Astrocyte of the hippocampus (primary cell): ENCODE measurements at places on chromosomes 13 and 19.

DNA sequence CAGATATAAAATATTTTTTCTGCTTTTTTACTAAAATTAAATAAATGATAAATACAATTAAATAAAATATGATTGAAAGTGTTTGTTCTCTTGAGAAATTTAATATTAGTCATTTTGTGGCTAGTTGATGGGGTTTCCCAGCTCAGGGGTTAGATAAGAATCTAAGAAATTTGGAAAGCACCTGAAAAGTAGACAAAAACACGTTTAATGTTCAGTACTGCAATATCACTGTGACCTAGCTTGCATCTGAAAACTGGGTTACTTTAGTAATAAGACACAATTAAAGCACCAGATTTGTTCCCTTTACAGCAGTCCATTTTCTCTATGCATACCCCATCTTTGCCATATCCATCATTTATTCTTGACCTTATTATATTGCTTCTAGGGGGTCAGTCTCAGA, 1454.8 kb upstream of the SPRY2 start:
- DNase-seq: no peak

- DNase-seq: peak; percentile 65
Measured at GRCh38 chr13:75352641-75353327, 129.2 kb downstream of the TBC1D4 start.

DNA sequence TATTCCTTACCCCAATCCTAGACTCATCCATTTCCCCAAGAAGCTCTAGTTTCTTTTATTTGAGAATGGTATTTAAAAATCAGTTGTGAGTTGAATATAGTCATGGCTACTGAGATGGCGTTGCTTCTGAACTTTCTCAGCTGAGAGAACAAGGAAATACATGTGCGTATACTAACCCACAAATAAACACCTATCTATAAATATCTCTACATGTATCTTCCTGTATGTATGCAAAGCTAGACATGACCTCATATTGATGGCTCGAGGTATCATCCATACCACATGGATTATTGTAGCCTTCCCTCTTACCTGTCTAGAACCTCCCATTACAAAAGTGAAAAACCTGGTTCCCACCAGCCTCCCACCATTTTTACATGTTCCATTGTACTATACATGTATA, 141.0 kb downstream of the UFM1 start:
- no peak for DNase-seq

- DNase-seq: peak; percentile 47
Measured at GRCh38 chr13:99977912-99978798, 3.4 kb upstream of the ZIC2 start.

GRCh38 chr19:37933937-37934358, 26.9 kb downstream of the SIPA1L3 start:
- DNase-seq: peak; percentile 60

DNA sequence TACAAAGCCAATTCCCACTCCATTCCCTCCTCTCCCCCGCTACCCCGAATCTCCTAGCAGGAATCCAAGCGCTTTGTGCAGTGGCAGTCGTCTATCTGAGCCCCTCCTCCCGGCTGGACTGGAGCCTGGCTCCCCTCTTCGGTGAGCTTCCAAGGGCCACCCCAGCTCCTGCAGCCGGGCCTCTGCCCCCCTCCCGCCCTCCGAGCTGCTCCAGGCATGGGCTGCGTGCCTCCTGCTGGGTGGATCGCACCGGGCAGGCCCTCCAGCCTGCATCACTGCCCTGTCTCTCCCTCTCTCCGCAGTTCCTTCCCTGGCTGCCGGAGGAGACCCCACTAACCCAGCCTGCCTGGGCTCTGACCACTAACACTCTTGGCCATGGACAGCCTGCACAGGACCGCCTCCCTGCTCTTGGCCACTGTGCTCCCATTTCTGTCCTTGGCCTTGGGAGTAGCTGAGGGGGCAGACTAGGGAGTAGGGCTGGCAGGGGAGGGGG, 12.9 kb upstream of the LENG8 start:
- DNase-seq: peak; percentile 38

DNA sequence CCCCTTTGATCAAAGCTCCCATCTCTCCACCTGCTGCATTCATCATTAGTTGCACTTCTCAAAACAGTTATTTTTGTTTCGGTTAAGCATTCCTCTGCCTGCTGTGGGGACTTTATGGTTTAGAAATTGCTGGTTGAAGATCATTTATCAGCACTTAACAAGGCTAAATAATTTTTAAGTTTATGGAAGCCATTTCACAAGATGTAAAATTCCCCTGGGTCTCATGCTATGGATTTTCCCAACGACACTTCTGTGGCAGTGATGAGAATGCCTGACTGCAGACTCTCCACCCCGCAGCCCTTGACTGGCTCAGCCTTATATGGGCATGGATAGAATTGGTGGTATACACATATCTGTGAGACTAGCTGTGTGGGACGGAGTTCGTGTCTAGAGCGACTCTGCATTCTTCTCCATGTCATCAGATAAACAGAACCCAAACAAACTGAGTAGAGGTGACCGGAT, 52.8 kb downstream of the COL4A2 start:
- DNase-seq: peak; percentile 60

- DNase-seq: no peak
Measured at GRCh38 chr13:43362556-43362955, 339.2 kb downstream of the DNAJC15 start.

- DNase-seq: no peak
Measured at GRCh38 chr13:27791146-27791900, 960 bp upstream of the GSX1 start.

GRCh38 chr19:49771674-49772139, 4.9 kb downstream of the AP2A1 start:
- DNase-seq: no peak

DNA sequence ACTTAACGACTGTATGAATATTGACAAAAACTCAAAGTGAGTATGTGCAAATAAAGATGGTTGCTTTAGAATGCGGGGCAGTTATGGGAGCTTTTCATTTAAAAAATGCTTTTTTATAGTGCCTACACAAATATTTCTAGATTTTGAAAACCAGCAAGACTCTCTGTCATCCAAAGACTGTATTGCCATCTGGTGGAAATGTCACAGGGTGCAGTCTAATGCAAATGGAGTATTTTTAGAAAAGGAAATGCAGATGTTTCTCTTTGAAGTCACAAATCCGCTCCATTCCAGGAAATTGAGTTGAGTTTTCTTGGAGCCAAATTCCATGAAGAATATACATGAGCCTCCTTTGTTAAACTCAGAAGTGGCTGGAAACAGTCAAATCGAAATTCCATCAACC, 2.3 kb upstream of the C1QTNF9B start:
- peak; percentile 26 for DNase-seq

GRCh38 chr13:78152415-78152814, 233.8 kb upstream of the EDNRB start:
- DNase-seq: no peak

DNA sequence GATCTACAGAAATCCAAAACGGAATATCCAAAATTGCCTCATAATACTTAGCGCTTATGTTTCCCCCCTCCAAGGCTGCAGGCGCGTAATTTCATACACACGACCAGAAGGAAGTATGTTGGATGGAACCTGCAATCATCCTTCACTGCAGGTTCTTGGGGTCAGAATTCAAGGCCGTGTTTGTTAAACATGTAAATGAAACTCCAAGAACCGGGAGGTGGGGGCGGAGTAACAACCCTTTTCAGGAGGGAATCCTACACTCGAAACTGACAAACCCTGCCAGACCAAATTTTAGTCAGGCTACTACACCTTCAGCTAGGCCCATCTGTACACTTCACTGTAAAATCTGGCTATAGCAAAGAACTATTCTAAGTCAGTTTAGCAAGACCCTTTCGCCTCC, 1.3 kb downstream of the ZNF607 start:
- DNase-seq: no peak

GRCh38 chr13:33797622-33798021, 20.3 kb upstream of the RFC3 start:
- DNase-seq: peak; percentile 54

DNA sequence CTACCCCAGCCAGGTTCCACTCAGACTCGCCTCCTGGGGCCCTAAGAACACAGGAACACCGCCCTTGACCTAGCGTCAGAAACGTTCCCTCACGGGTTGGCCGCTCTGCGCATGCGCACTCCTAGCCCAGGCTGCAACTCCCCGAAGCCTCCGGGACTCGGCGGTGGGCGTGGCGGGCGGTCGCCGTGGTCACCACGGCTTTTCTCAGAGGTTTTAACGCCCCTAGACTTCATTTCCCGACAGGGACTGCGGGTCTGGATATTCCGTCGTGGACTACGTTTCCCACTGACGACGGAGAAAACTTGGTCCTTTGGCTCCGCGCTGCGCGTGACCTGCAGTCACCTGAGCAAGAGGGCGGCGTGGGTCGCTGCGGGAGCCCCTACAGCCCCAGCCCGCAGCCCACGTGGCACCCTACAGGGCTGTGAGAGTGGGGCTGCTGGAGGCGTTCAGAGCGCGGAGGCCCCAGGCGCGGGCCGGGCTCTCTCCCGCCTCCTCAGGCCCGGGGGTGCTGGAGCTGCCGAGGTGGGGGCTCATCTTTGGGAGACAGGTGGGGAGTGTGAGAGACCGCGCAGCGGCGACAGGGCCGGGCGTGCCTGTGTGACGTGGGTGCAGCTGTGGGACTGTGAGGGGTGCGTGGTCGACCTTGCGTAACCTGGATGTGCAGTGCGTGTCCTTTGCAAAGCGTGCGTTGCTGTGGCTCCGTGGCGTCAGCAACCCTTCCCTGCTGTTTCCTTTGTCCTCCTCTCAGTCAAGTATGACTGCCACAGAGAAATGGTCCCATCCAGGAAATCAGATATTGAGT, 38.0 kb upstream of the ZNF573 start:
- peak; percentile 86 for DNase-seq

GRCh38 chr13:26133286-26133685, 81.5 kb upstream of the SHISA2 start:
- DNase-seq: no peak

DNA sequence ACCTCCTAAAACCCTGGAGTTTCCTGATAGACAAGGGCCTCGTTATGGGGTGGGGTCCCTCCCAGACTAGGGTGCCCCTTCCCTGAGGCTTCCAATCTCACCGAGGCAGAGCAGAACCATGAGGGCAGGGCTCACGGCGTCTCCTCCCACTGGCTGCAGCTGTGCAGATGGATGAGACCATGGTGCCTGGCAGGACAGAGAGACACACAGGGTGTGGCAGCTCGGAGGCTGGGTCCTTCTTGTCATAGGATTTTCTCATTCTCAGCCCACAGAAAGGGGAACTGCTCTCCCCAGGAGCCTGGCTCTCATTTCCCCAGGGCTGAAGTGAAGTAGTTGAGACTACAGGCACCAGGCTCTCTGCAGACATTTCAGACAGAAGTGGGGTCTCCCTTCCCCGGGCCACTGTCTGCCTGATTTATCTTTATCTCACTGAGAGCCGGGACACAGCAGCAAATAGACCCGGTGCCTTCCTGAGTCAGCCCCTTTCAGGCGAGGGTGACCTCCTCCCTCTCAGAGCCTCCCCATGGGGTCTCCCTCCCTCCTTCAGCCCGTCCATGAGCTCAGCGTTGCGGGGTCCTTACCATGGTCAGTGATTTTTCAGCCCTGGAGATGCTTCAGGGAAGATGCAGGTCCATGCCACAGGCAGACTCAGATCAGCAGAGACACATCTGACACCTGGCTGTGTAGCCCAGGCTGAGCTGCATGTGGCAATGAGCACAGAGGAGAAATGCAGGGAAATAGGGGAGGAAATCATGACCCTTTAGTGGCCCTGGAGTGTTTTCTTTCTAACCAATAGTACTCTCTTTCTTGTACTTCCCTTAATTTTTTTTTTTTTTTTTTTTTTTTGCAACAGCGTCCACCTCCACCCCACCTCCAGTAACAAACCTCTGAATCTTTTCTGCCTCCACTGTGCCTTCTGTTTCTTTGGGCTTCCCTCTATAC, at the start of gene LILRA5:
Gene LILRA5 (minus strand): TSS at position 731 of the 942 bp plus-strand sequence. CDS start 147 bp downstream, at position 584.
- DNase-seq: no peak

DNA sequence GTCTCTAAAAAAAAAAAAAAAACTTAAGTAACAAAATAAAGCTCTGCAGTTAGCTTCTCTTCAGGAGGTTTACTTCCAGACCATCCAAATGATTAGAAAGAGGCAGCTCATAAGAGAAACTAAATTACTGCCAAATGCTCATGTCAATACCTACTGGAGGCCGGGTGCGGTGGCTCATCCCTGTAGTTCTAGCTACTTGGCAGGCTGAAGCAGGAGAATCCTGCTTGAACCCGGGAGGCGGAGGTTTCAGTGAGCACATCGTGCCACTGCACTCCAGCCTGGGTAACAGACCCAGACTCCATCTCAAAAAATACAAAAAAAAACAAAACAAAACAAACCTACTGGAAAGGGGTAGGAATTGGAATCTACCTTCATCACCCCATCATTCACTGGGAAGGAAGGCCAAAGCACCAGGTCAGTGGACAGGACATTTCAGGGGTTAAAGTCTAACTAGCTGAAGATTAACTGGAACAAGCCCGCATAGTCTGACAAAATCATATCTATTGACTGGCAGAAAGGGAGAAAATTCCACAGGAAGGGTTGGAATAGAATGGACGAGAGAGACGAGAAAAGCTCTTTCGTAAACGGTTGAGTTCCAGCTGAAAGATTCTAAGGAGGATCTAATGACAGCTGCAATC, 1.3 kb downstream of the ZFP14 start:
- no peak for DNase-seq

DNA sequence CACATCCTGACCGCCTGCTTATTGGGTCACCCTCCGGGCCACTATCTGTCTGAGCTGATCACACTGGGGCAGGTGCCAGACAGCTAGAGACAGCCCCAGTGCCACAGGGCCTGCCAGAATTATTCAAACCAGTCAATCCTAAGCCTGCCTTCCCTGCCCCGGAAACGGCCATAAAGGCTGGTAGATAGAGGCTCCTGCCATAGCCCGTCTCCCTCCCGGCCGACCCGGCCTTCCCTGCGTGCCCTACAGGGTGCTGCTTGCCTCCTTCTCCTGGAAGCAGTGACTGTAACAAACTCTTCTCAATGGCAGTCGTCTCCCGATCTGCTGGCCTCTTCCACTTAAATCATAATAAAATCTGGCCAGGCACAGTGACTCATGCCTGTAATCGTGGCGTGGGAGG, 158.6 kb upstream of the SOX1 start:
- DNase-seq: no peak

- DNase-seq: no peak
Measured at GRCh38 chr13:113053801-113054604, 51.6 kb upstream of the F7 start.

GRCh38 chr13:83048419-83048818, 833.9 kb downstream of the SLITRK1 start:
- peak; percentile 0 for DNase-seq

DNA sequence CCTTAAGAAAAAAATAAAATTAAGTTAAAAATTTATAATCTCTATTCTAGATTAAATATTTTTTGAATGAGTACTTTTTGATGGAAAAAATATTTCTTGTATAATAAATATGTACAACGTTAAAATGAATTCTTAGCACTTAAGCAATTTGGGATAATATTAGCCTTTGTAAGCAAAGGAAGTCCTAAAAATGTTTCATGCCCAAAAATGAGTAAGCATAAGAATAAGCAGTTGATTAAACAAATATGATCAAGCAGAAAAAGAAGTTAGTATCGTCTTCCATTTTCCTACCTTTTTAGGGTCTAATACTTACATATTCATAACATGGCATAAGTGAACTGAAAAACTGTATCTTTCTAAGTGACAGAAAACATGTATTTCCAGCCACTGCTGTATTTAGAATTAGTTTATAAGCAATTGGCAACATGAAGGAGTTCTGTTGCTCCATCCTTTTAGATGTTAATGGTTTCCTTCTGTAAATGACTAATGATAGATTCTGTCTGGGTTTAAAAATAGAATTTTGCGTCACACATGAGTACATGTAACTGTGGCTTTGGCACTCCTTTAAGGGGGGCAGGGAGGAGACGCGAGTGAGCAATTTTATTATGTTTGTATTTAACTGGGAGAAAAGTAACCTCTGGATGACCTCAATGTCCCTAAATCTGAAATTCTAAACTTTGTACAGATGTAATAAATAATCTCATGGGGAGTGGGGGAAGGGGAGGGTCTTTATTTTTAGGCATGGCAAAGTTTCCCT, 237.4 kb downstream of the RGCC start:
- peak; percentile 90 for DNase-seq

- peak; percentile 69 for DNase-seq
Measured at GRCh38 chr13:36282821-36283432, 14.7 kb downstream of the CCDC169 start.
